Osteoblast (primary cell): ENCODE measurements at places on chromosomes 3 and 15. TPM values are rescaled to one million over a fixed set of nuclear protein-coding genes. Genes with fewer than 3 reads are reported as not detected.
A peak's percentile ranks its signal among the peaks of the same experiment; 100 is the strongest.

PLA2G4D gene
- not detected in 2 replicates for total RNA-seq

GRCh38 chr15:27054426-27054825, 83.4 kb downstream of the GABRG3 start:
- no peak for DNase-seq

DNA sequence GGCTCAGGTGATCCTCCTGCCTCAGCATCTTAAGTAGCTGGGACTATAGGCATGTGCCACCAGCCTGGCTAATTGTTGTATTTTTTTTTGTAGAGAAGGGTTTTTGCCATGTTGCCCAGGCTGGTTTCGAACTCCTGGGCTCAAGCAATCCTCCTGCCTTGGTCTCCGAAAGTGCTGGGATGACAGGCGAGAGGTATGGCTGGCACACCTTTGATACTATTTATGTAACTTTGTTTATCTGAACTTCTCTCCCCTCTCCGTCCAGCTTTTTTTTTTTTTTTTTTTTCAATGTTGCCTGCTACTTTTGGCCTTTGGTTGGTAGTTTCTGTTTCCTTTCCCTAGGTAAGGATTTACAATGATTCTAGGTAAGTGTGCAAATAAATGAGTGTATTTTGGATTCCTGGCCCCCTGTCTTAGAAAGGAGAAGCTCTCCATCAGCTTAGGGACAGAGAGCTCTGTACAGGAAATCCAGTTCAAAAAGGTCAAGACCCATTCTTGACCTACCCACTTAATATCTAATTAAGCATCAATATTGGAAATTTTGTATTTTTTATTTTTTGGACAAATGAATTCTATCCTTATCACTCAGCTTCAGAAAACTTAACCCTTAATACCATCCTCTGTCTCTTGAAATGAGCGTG, 6.8 kb downstream of the ARL6IP5 start:
- DNase-seq = no peak

GRCh38 chr3:112348943-112349342, 16.0 kb downstream of the CD200 start:
- DNase-seq = no peak

GRCh38 chr3:4979428-4980228, at the start of gene BHLHE40:
Gene BHLHE40 (plus strand): TSS chr3:4979437. CDS start chr3:4979719, 282 bp downstream.
- no peak for DNase-seq

GRCh38 chr3:11371747-11372146, 99.5 kb downstream of the ATG7 start:
- no peak for DNase-seq

GRCh38 chr3:179969525-179969924, 67.2 kb downstream of the PEX5L start:
- no peak for DNase-seq

ALDH1A2 gene
- total RNA-seq = 0.88 and 1.1 TPM in 2 replicates

SV2B gene
- total RNA-seq = under 0.01 TPM in 1 of 2 replicates, not detected in the other

DNA sequence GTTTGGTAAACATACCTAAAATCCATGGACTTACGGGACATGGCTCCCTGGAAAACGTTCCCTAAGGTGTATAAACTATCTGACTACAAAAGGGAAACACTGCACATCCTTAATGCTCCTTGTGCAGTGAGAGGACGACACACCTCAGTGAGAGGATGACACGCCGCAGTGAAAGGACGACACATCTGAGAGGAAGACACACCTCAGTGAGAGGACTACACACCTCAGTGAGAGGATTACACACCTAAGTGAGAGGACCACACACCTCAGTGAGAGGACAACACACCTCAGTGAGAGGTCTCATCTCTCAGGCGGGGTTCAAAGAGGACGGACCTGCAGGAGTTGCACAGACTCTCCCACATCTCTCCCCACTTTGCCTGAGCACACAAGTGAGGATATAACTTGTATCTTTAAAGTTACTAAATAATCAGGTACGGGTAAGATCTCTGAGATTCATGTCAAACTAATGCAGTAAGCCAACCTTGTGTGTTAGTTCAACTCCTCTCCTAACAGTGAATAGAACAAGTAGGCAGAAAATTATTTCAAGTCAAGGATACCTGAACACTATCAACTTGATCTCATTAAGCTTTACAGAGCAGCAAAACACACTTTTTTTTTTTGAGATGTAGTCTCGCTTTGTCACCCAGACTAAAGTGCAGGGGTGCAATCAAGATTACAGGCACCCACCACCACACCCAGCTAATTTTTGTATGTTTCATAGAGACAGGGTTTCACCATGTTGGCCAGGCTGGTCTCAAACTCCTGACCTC, 32.1 kb downstream of the HERC2 start:
- DNase-seq = no peak

GRCh38 chr3:144593881-144594280, 622.3 kb downstream of the DIPK2A start:
- no peak for DNase-seq

GRCh38 chr3:23113455-23114171, 89.5 kb upstream of the UBE2E2 start:
- DNase-seq = peak; percentile 26

DNA sequence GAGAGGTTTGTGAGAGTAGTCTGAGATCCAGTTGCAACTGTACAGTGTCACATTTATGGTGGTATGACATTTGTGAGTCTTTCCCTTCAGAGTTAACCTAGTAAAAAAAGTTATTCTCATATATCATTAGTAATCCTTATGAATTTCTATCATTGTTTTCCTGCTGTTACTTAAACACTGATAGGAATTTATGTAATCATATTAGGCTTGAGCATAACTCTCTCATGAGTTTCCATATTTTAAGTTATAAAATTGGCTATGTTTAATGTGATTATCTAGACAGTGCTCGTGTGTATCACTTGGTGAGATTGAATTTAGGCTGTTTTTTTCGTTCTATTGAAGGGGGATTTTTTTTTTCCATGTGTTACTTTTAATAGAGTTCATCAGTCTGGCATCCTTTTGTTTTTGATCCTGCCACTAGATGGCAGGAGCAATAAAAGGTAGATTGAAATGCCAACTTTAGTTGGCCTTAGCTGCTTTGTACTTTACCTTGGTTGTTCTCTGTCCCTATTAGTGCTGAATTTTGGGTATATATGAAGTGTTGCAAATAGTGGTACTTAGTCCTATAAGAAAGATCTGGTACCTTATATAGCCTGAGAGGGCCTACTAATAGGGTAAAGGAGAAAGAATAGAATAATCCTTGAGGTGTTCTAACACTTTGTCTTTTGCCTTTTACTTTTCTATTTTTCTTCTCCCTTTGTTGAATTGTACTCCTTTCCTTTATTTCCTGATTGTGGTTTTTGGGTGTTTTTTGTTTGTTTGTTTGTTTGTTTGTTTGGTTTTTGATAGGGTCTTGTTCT, 17.9 kb downstream of the STT3B start:
- no peak for DNase-seq

GRCh38 chr15:78405336-78405924, 32.6 kb upstream of the IREB2 start:
- no peak for DNase-seq

GOLGA8R gene
- 2.4 and 3.3 TPM in 2 replicates for total RNA-seq

- no peak for DNase-seq
Measured at GRCh38 chr15:51647128-51647562, 24.6 kb upstream of the DMXL2 start.

- DNase-seq = peak; percentile 81
Measured at GRCh38 chr15:43932907-43933306, 106.1 kb downstream of the WDR76 start.
